Activated T-helper 1 cell treated with Interleukin-2 at 50 U/mL for 16 hours (primary cell): ENCODE measurements at places on chromosomes 3 and 15.

- no peak for DNase-seq
Observed at GRCh38 chr15:95733931-95734330, 596.6 kb upstream of the NR2F2 start.

DNA sequence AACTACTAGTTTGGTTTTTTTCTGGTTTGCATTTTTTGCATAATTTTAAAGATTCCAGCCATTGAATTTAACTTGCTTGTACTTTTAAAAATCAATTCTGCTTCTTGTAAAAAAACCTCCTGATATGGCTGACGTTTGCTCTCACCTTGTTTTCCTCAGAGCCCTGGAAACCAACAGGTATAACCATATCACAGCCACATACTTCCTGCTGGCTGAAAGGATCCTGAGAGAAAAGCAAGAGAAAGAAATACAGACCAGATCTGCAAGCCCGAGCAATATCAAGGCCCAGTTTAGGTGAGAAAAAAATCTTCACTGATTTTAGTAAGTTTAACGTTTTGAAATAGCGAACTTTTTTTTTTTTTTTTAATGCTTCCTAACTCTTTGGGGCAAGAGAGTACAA, 56.8 kb downstream of the SNRK start:
- DNase-seq, result no peak

- DNase-seq, result no peak
Observed at GRCh38 chr3:65177960-65178376, 490.2 kb upstream of the ADAMTS9 start.

DNA sequence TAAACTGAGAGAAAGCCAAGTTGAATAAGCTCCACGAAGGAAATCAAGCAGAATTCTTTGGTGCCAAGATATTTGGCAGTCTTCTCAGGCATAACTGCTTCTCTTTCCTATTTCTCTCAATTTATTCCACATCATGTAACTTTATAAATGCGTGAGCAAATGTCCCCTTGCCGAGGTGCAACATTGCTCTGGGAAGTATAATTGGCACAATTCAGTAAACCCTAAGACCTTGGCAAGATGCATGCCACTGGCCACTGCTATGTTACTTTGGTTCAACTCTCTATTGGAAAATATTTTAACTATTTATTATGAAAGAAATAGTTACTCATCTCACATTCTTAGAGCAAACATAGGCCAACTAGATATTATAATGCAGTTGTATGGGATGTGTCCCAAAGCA, 170.2 kb downstream of the SUCNR1 start:
- DNase-seq, result no peak

DNA sequence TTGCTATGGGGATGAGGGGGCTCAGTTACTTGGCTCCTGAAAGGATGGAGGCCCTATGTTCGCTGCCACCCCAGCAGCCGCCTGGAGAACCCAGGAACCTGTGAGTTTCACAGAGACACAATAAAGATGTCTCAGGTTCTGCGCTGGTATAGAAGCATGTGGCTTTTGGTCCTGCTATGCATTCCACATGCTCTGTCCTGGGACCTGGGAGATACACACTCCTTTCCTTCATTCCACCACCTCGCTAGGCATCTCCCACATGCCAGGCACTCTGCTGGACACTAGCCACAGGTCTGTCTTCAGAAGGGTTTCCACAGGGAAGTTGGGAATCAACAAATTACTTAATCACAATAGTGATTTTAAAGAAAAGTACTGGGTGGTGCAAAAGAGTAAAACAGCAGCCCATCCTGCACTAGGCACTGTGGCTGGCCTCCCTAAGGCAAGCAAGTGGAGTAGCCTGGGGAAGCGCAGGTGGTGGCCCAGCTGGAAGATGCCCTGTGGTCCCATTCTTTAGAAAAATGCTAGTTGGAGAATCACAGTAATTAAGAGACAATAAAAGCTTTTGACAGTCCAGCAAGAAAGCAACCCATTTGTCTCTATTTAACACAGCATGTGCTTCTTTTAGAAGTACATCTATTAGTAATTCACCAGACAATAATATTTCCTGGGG, 408.9 kb upstream of the WNT5A start:
- no peak for DNase-seq

DNA sequence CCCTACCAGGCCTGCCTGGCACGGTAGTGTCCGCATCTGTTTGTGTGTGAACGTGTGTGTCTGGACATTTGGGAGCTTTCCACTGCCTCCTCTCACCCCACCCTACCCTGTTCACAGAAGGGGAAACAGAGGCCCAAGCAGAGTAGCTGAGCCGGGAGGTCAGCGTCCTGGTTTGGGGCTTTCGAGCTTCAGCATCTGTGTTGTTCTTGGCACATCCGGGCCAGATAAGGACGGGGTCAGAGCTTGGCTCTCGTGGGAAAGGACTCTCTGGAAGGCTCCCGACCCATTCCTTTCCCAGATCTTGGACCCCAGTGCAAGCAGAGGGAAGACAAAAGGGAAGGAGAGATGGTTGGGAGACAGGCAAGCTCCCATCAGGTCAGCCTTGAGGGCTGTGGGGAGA, 6.3 kb upstream of the PTH1R start:
- DNase-seq, result no peak

- DNase-seq, result no peak
Observed at GRCh38 chr3:45103753-45104714, 42.1 kb downstream of the CDCP1 start.

GRCh38 chr3:148998297-148998696, 7.0 kb downstream of the GYG1 start:
- no peak for DNase-seq

- DNase-seq, result no peak
Observed at GRCh38 chr15:39194106-39194830, 386.6 kb upstream of the THBS1 start.

DNA sequence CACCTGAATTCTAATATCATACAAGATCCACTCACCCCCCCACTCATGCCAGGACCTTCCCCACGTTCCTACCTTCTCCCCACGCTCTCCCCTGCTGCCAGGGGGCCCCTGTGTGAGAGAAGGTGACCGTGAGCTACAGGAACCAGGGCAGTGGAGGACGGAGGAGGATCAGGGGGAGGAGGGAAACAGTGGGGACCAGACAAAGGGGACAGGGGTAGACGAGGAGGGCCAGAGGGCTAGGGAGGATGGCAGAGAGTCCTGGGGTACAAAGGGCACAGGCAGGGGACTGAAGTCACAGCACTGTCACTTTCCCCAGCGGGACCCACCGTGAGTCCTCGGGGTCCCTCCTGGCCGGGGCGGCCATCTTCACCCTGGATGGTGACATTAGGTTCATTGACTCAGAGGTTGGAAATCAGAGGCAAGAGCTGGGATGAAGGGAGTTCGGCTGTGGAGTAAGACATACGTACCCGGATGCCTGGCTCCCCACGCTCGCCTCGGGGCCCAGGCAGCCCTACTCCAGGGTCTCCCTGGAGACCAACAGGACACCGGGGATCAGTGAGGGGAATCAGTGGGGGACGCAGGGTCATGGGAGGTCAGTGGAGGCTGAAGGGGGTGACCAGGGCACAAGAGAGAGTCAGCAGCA, 6.3 kb upstream of the UCN2 start:
- DNase-seq, result no peak

DNA sequence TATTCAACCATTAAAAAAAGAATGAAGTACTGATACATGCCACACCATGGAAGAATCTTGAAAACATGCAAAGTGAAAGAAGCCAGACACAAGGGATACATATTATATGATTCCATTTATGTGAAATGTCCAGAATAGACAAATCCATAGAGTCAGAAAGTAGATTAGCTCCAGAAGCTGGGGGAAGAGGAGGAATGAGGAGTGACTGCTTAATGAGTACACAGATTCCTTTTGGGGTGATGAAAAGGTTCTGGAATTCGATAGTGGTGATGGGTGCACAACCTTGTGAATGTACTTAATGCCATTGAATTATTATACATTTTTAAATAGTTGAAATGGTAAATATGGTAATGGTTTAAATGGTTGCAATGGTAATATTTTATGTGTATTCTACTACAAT, 90.6 kb upstream of the SPATA12 start:
- no peak for DNase-seq

DNA sequence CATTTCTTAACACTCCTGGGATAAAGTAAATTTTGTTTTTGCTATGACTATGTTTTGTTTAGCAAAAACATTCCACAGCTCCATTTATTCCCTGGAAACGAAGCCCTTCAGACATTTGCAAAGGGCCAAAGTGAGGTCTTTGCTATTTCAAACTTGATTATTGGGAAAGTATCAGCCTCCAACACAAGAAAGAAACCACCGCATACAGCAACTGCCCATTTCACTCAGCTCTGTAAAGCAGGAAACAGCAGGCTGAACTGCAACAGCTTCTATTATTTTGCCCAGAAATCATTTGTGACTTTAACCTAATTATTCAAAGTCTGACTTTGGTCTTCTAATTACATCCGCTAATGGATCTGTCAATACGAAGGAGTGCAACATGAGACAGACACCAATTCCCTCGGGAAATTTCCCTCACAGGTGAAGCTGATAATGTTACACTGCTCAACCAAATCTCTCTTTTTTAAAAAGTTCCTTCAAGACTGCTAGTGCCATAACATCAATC, 72.1 kb downstream of the RFTN1 start:
- no peak for DNase-seq

- no peak for DNase-seq
Observed at GRCh38 chr3:132255041-132255745, 62.0 kb upstream of the ACP3 start.

DNA sequence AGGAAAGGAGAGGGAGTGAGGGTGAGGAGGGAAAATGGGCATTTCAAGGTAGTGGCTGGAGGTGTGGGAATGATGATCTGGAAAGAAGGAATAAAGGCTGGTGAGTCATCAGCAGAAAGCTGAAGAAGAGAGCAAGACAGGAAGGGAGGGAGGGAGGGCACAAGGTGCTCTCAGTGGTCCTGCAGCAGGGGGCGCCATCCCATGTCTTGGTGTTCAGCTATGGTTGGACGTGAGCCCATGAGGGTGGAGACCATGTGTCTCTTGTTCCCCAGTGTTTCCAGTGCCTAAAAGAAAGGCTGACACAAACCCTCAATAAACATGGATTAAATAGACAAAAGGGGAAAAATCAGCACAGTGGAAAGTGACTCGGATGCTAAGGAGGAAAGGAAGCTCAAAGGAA, 228.5 kb downstream of the NTRK3 start:
- DNase-seq, result no peak

DNA sequence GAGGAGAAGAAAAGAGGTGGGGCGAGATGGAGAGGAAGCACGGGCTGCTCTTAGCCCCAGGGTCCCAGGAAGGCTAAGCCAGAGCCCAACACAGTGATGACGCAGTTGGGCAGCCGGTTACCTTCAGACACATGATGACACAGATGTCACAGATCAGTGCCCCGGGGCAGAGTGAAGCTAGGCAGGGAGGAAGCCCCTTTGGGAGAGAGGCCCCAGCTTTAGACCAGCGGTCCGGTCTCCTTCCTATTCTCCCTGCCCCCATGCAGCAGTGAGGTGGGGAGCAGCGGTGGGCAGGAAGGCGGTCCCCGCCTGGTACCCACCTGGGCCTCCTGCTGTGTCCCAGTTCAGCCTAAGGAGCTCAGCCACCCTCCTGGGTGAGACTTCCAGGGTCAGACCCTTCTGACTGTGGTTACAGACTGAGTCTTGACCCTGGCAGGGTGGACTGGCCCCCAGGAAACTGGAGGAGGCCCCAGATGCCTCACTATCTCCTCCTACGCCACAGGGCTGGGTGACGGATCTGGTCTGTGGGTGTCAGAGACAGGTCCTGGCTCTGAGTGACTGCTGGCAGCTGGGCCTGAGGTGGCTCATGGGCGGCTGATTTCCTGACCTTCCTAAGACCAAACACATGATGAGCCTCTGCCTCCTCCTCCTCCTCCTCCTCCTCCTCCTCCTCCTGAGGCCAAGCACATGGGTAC, 38.8 kb upstream of the LINGO1 start:
- no peak for DNase-seq

DNA sequence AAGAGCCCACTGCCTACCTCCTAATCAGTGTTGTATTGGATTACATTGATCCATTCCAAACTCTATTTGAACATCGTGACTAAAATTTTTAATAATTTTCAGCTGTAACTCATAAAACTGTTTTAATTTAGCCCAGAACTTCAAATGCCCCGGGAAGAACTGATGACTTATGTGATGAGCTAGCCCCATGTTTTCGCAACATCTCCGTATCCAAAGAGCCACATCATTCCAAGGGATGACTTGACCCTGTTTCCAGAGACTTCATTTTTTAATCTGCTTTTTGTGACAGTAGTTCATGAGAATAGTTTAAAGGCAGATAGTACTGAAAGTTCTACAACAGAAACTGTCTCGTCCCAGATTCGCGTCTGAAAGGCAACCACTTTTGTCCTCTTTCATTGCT, 97.4 kb downstream of the STAC start:
- DNase-seq, result no peak

DNA sequence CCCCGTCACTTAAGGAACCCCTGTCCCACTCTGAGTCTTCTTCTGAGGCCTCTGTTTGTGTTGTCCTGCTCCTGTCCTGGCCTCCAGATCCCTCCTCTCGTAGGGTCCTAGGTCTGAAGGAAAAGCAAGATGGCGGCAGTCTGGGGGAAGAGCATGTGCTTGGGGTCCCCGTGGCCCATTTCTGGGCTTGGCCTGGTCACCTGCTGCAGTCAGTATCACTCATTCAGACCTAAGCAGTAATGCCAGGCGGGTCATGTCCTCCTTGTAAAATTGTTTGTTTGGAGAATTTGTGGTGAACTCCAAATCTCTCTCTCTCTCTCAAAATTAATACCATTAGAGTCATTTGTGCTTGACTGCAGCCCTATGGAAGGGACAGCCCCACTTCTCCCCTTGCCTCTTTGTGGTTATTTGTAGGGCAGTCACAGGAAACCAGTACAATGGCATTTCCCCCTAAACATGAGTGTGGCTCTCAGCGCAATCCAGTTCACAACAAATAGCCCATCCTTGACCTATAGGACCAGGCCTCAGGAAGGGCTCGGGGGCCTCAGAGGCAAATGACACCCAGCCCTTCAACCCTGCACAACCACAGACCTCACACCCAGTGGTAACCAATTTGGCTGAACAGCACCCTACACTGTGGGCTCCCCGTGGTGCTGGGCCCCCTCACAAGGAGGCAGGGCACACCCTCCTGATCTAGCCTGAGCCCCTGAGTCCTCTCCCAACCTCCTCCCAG, 173.5 kb downstream of the OR4M2 start:
- DNase-seq, result no peak

- DNase-seq, result no peak
Observed at GRCh38 chr3:156579427-156579851, 24.5 kb upstream of the SSR3 start.

DNA sequence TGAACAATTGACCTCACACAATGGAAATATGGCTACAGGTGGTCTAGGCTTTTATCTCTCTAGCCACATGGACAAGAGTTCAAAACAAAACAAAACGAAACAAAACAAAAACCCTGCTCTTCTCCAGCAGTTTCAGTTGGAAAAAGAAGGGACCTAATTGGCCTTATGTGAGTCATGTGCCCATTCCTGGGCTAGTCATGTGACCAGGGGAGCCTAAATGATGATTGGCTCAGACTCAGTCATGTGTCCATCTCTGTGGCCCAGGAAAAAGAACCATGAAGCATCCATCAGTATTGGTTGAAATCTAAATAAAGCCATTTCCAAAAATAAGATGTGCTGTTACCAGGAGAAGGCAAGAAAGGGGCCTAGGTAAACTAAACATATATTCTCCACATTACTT, 96.8 kb downstream of the ANXA2 start:
- DNase-seq, result no peak
